ENCODE measurements at places on chromosomes 5 and 9. TPM values are rescaled to one million over a fixed set of nuclear protein-coding genes. Genes with fewer than 3 reads are reported as not detected.

Gene KLF9
- 11.4 TPM for total RNA-seq

GRCh38 chr5:181121675-181122561, 9.1 kb downstream of the OR2V1 start:
- no peaks in the 10 kb centered on the region for H3K36me3 ChIP-seq
- no peak for DNase-seq
- H3K27me3 ChIP-seq: no peaks in the 10 kb centered on the region
- no peaks in the 10 kb centered on the region for H3K4me1 ChIP-seq
- no peak overlapping the region for H3K4me3 ChIP-seq

- no peak for DNase-seq
- H3K36me3 ChIP-seq: no peaks in the 10 kb centered on the region
- H3K4me1 ChIP-seq: no peaks in the 10 kb centered on the region
Observed at GRCh38 chr9:14750821-14751220, 28.3 kb upstream of the CER1 start.

DNA sequence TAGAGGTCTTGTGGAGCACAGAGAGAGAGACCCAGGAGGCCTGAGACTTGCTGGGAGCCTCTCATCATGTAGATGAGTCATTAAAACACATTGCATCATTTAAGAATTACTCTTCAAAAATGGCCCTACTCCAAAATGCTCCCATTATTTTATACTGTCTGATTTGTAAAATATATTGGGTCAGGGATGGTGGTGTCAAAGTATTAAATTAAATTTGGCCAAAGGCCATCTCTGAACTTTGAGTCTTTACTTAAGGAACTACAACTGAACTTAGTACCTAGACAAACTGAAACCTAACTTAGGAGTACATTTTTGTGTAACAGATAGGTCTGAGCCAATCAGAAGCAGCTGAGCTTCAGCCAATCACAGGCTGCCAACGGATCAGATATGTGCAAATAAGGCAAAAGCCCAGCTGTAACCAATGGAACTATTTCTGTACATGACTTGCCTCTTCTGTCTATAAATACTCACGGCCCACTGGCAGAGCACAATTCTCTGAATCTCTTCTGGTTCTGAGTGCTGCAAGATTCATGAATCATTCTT, 657.2 kb downstream of the TLE1 start:
- H3K27ac ChIP-seq: no peak overlapping the region
- no peaks in the 10 kb centered on the region for H3K27me3 ChIP-seq
- H3K4me3 ChIP-seq: no peak overlapping the region

GRCh38 chr5:78705826-78706225, 57.3 kb upstream of the LHFPL2 start:
- H3K4me3 ChIP-seq: no peak overlapping the region
- H3K4me1 ChIP-seq: no peaks in the 10 kb centered on the region
- no peaks in the 10 kb centered on the region for H3K27me3 ChIP-seq
- no peak overlapping the region for H3K27ac ChIP-seq
- no peak for DNase-seq

- H3K27me3 ChIP-seq: peaks cover 23% of the 10 kb centered on the region
- no peak overlapping the region for H3K27ac ChIP-seq
- H3K4me3 ChIP-seq: no peak overlapping the region
- peaks cover 1% of the 10 kb centered on the region for H3K4me1 ChIP-seq
Observed at GRCh38 chr5:132528021-132528420, 15.3 kb downstream of the IL5 start.

DNA sequence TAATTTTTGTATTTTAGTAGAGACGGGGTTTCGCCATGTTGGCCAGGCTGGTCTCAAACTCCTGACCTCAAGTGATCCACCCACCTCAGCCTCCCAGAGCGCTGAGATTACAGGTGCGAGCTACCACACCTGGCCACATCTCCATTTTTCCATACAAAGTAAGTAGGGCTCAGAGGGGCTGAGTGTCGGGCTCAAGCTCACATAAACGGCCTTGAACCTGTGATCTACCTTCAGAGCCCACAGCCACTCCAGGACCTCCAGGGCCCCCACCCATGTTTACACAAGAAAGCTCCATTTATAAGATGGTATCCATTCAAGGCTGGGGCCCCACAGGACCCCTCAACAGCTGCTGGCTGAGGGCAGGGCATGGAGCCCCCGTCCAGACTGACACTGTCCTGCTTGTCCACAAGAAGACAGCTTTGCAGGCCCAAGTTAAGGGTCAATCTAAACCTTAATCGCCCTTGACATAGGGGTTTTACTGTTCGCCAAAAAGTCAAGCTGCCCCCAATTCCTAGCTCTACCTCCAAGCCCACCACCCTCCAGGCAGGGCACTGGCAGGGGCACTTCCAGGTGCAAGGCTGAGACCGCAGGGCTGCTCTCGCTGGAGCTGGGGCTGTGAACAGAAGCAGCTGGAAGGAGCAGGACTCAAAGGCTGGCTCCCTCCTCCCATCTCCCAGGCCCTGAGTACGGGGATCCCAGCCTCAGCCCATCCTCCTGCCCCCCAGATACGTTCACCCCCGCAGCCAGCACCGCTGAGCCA, 18.9 kb downstream of the FAM78A start:
- H3K27ac ChIP-seq: no peak overlapping the region
- no peak for DNase-seq
- H3K36me3 ChIP-seq: no peaks in the 10 kb centered on the region

Gene CCL27
- 0.18 TPM for total RNA-seq
